NB4 (cell line): ENCODE measurements at places on chromosomes 4 and X.
A peak's percentile ranks its signal among the peaks of the same experiment; 100 is the strongest.

DNA sequence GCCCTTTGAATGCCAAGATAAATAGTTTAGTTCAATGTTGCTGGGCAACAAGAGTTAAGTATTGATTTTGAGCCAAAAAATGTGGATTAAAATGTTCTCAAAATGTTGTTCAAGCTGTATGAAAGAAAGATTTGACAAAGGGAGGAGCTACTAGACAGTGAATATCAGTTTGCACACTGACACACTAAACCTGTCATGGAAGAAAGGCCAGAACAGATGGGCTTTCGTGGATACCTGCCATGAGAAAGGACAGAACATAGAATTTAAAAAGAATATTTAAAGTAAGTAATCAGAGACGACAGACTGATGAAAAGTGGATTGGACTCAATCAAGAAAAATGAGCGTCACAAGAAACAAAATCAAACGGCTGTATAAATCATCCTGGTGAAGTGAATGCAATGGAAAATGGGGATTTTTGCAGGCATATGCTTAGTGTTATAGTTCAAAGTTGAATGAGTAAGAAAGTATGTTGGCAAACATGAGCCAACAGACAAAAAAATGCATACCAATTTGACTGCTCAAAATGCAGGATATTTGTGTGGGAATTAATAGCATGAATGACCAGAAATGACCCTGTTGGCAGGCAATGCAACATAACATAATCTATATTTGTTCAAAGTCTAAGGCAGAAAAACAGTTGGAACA lies 7.4 kb downstream of the PCDH18 start:
- no peak for DNase-seq

DNA sequence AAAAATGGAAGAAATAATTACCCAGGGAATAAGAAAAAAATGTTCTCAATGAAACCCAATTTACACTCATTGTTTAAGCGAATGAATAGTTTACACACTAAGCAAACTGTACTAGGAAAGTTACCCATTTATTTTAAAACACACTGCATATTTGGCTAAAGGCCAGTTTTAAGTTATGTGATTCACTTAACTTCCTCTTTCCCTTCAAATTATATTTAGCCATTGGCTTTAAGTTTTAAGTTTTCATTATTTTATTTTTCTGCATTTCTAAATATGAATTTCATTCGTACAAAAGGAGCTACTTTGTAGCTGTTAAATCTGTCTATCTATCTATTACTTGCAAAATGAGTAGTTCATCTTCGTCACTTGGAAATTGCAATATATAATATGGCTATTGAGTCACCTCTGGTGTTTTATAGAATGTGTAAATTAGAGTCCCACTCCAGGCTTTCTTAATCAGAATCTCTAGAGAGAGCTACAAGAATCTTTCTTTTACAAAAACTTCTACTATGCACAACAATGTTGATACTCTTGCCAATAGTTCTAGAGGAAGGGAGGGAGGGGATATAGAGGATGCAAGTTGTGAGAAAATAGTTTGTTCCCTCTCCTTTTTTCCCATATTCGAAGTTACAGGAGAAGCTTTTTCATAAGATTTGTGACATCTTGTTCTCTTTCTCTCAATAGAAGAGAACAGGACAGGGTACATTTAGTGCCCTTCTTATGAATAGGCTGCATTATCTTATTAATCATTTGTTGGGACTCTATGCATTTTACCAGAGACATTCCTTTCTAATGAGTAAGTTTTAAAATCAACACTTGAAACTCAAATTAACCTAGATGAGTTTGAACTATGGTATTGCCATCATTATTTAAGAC lies 41.8 kb downstream of the SULT1B1 start:
- DNase-seq: peak; percentile 7

DNA sequence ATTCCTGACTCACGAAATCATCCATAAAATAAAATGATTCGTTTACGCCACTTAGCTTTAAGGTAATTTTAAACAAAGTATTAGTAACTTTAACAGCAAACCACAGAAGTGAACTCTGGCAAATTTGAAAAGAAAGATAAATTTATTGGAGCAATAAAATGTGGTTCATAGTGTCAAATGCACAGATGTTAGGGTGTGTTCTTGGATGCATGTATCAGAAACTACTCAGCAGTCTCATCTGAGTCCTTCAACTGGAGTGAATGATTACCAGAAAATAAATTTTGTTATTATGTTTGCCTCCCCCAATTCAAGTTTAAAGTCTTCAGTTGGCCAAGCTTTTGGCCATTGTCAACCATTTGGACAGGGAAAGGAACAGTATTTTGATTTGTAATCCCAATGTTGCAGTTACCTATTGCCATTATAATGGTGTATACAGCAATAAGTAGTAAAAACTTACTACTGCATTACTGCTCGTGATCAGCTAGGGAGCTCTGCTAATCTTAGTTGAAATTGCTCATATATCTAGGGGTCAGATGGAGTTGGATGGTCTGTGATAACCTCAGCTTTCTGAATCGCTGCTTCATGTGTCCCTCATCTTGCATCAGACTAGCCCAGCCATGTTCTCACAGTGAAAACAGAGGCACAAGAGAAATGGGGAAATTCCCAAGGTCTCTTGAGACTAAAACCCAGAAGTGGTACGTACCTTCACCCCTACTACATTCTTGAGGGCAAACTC lies 254.6 kb upstream of the KCNIP4 start:
- no peak for DNase-seq

DNA sequence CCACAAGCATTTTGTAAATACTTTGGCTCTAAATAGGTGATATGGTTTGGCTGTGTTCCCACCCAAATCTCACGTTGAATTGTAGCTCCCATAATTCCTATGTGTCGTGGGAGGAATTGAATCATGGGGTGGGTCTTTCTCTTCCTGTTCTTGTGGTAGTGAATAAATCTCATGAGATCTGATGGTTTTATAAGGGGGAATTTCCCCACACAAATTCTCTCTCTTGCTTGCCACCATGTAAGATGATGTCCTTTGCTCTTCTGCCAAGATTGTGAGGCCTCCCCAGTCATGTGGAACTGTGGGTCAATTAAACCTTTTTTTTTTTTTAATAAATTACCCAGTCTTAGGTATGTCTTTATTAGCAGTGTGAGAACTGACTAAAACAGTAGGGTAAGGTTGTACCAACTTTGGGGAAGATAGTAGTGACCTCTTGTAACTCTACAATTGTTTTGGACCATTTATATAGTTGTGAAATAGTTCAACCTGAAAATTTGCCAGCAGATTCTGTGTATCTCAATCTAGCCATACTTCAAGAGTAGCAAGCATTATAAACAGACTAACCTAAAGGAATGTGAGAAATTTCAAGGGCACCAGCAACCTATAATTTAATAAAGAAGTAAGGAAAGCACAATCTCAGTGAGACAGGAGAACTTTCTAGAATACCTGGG lies 727.8 kb downstream of the GRID2 start:
- no peak for DNase-seq

DNA sequence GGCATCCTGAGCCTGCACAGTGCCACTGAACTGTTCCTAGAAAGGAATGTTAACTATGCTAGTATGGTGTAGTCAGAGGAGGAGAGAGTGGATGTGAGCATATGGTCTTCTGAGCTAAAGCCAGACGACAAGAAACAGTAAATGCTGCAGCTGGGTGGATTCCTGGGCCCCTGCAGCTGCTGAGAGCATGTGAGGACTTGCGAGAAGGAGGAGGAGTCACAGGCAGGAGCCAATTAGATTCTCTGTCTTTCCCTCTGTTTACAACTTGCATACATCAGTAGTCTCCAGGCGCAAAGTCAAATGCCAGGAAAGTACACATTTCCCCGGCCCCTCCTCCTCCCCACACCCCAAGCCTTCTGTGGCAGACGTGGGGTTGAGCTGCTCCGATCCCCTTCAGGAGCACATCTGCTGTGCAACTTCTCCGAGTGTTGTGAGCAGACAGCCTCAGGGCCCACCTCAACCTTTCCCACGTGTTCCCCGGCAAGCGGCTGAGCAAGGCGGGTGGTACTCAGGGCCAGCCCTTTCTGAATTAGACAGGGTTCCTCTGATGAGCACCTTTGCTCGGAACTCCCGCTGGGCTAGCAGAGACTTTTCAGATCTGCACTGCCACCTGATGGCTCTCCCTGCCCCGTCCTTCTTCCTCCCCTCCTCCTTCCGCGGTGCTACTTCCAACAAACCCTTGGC lies 108.7 kb upstream of the ATP6AP2 start:
- no peak for DNase-seq

- no peak for DNase-seq
Observed at GRCh38 chrX:71217298-71217697, 5.7 kb upstream of the GJB1 start.

DNA sequence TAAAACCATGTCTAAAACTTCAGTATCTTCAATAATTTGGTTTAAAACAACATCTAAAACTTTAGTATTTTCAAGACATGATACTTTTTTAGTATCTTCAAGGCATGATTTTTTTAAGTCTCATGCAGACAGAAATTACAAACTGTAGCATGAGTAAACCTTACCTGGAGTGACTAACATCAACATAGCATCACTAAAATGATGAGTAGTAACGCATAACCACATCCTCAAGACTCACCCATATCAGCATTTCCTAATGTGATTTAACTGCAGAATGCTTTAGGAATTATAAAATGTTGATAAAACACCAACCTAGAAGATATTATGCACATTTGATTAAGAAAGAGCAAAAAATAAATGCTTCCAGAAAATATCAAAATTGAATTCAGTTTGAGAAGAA lies 19.7 kb upstream of the EDNRA start:
- DNase-seq: no peak

DNA sequence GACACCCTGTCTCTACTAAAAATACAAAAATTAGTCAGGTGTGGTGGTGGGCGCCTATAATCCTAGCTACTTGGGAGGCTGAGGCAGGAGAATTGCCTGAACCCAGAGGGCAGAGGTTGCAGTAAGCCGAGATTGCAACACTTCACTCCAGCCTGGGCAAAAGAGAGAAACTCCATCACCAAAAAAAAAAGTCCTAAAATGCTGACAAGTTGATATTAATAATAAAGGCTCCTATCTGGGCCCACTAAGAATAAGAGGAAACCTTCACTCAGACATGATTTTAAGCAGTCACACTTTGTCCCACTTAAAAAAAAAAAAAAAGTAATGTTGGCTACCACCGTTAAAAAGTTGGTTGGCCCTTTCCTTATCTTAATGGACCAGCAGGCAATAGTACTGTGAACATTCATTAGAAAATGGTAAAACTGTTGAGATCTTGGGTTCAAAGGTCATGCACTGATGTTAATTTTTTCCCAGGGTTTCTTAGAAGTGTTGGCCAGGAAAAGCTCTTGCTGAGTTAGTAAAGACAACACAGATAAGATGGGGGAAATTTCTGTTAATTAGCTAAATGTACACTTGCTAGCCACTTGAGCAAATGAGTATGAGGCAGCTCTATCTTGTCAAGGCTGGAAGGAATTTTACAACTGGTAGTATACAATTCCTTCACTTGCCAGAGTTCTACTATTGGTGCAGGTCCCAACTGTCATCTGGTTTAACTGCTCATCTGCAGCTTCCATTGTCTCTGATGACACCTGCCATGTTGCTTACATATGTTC lies 43.6 kb upstream of the BMP2K start:
- DNase-seq: no peak

DNA sequence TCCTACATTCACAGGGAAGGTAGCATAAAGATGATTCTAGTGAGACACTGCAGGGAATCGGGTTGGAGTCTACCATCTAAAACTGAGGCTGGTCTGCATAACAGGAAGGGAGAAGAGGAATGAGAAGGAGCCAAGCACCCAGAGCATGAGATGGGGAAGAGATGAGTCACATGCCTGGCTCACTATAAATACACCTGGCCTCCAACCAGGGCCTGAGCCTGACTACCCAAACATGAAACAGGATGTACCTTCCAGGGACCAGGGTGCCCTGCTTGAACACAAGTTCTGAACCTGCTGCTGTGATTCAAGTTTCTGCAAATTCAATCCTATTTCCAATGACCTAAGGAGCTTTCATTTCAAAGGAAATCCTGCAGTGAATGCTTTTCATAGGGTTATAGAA lies 24.9 kb downstream of the CD99L2 start:
- DNase-seq: peak; percentile 11
